Fibroblast of skin of scalp (primary cell): ENCODE measurements at places on chromosomes 2 and 18.

DNA sequence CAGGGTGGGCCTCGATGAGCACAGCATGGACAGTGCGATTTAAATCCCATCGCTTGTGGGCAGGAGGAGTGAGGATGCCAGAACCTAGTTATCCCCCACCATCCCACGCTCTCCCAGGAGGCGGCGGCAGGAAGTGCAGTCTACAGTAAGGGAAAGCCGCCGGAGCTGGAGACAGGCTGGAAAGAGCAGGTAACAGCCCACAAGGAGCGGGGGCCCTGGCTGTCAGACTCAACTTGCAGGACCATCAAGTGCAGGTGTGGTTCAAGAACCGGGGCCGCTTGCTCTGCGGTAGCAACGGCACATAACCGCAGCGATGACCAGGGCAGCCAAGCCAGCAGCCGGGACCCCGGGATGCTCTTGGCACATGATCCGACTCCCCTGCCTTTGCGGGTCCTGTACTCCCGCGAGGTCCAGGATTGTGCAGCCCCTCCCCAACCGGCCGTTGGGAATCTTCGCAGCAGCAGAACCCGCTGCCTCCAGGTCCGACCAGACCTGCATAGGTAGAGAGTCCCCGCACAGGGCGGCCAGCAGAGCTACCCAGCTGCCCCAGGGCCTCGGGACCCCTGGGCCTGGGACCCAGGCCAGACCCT is 82.1 kb downstream of the BIN1 start:
- DNase-seq = peak; percentile 29

DNA sequence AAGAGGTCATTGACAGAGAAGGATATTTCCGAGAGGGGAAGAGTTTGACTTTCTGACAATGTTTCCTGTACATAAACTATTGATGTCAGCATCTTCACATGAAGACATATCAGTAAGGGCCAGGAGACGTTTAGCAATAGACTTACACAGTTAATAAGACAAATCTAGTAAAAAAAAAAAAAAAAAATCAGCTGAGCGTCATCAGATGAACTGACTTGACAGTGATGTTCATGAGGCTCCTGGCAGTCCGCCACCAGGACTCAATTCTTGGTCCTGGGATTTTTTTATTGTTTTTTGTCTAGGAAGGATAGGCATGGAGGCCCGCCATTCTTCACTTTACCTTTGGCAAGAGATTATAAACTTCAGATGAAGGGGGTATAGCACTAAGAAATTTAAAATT is 14.5 kb downstream of the MRPL44 start:
- DNase-seq = no peak

- DNase-seq = peak; percentile 56
These were observed 15.3 kb downstream of the CHRNA1 start for GRCh38 chr2:174748948-174749347.

DNA sequence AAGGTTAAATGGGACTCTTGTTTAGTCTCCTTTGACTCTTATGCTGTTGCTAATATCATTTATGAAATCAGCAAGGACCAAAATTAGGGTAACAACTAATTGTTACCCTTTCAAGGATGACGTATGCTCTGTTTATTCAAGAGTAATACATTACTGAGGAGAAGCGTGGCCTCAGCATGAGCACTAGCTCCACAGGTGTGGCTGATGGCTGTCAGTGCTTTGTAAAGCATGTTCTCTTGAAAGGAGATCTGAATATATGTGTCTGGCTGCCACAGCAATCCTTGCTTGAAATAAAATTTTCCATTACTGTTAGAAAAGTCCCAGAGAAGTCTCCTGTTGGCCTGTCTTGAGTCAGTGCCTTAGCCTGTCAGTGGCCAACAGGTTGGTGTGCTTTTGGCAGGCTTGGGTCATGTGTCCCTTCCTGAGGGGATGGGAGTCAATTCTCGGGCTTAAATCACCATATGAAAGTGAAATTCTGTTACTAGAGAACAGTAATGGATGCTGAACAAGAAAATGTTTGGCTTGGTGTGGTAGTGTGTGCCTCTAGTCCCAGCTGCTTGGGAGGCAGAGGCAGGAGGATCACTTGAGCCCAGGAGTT is 32.7 kb downstream of the ABI2 start:
- no peak for DNase-seq

- no peak for DNase-seq
These were observed 87.0 kb upstream of the GATA6 start for GRCh38 chr18:22082408-22082807.

DNA sequence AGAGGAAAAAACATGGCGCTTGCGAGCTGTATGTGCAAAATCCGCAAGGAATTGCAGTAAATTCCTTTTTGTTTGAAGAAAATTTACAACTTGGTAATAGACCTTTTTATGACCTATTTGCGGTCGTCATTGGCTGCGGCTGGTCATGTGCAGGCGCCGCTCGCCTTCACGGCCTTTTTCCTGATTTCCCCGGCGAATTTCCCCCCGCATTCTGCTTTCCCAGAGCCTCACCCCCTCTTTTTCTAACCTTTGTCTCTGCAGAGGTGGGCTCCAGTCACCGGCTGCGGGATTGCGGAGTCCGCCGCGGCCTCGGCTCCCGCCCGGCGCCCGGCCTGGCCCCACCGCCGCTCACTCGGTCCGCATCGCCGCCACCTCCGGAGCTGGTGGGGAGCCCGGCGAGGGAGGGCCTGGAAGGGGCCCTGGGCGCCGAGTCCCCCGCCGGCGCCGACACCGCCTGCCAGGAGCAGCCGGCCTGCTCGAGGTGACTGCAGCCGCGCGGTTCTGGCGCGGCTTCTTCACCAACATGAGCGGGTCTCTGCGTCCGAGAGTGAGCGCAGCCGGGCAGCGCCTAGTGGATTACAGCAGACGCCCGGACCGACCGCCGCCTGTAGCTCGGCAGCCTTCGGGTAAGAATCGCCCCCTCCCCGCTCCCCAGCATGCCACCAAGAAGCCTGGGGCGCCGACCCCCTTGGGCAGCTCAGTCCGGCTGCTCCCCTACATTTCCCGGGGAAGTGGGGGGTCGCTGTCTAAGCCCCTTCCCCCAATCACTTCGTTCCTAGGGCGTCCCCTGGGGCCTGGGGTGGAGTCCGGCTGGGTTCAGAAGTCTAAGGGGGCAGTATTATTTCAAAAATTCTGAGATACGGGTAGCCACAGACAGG is 7.1 kb downstream of the HOXD8 start:
- DNase-seq = peak; percentile 56

- no peak for DNase-seq
These were observed 216.7 kb downstream of the TGIF1 start for GRCh38 chr18:3666526-3667254.

- peak; percentile 68 for DNase-seq
These were observed 52.8 kb downstream of the CLASP1 start for GRCh38 chr2:121596221-121597080.

- no peak for DNase-seq
These were observed 6.8 kb upstream of the NEU2 start for GRCh38 chr2:233025706-233026105.

DNA sequence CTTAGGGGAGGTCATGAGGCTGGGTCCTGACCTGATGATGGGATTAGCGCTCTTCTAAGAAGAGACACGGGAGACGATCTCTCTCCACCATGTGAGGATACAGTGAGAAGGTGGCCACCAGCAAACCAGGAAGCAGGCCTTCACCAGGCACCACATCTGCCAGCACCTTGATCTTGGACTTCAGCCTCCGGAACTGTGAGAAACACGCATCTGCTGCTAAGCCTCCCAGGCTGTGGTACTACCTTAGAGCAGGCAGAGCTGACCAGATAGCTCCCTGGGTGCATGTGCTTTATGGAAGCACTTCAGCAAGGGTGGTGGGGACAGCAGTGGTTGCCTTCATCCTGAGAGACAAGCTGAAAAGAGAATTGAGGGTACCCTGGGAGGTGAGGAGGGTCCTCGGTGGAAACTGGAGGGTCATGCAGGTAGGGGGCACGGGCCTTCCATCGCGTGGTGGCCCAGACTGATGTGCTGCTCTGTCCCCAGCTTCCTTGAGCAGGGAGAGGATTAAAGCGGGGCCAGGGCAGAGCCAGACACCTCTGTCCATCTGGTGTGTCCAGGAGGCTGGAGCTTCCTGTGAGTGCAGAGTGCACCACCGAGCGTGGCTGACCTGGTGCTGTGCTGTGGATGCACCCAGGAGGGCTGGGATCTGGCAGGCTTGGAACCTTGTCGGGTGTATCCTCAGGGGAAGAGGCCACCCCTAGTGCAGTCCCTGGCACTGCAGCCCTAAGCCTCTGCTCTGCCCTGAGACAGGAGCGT is 42.9 kb upstream of the HS6ST1 start:
- no peak for DNase-seq

DNA sequence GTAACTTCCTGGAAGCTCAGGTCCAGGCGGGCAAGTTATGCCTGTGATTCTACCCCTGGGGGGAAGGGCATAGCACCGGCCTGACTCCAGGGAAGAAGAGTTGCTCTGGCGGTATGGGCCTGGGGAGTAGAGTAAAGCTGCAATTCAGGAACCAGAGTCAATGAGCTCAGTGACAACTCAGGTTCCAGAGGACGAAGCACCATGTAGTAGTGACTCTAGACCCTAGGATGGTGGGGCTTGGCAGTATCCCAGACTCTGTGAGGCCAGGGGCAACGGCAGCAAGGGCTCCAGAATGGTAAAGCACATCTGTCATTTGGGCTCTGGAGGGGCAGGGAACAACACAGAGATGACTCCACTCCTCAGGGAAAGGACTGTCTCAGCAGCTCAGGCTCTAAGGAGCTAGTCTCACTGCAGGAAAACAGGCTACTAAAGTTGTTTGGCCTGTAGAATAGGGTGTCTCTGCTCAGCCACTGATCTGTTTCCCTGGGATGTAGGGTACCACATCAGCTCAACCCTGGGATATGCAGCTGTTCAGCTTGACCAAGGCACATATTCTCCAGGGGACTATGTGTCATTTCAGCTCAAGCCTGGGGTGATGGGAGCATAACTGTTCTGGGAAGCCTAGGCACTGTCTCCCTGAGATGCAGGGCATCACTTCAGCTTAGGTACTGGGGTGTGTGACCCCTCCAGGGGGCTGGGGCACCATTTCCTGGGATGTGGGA is 36.2 kb upstream of the RHOB start:
- no peak for DNase-seq

- DNase-seq = no peak
These were observed 24.7 kb upstream of the GPC1 start for GRCh38 chr2:240410808-240411207.

GRCh38 chr2:69209482-69209881 is 177.5 kb downstream of the GFPT1 start:
- no peak for DNase-seq

DNA sequence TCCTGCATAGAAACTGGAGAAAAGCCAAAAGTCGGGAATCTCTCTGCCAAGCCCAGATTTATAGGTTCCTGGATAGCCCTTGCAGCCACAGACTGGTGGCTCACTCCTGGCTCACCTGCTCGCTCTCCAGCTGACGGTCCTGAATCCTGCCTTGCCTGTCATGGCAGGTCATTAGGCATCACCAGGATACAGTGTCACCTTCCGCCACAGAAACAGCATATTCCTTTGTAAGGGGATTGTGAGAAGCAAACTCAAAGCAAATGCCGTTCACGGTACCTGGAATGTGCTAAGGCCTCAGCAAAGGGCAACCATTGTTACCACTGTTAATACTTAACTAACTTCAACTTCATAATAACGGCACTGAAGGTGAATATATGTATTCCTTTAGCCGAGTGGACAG is 57.1 kb upstream of the GPR45 start:
- DNase-seq = no peak
